NB4 (cell line): ENCODE measurements at places on chromosomes 2 and 18.

- DNase-seq: no peak
Observed at GRCh38 chr2:168203762-168204693, 43.4 kb downstream of the STK39 start.

GRCh38 chr2:65077898-65078297 is 21.7 kb downstream of the CEP68 start:
- DNase-seq: no peak

- DNase-seq: no peak
Observed at GRCh38 chr2:158598862-158599517, 142.2 kb downstream of the PKP4 start.

- no peak for DNase-seq
Observed at GRCh38 chr18:40930211-40930882, 1024.7 kb upstream of the PIK3C3 start.

GRCh38 chr18:27202741-27203140 is 17.6 kb upstream of the CHST9 start:
- DNase-seq: no peak

GRCh38 chr2:98140210-98140609 is 53.2 kb downstream of the VWA3B start:
- no peak for DNase-seq

- DNase-seq: no peak
Observed at GRCh38 chr18:37465958-37466357, 99.6 kb downstream of the CELF4 start.

DNA sequence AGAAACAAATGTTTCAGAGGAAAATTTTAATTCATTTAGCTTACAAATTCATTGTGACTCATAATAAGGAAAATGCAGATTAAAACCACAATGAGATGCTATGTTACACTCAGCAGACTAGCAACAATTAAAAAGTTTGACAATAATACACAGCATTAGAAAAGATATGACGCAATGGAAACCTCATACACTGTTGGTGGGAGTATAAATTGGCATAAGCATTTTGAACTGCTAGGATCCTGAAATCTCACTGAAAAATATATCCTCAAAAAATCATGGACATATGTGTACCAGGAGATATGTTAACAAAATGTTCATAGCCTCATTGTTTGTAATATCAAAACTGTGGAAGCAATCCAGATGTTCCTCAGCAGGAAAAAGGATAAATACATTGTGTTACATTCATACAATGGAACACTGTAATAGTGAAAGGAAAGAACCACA is 13.7 kb downstream of the CALCRL start:
- DNase-seq: no peak

DNA sequence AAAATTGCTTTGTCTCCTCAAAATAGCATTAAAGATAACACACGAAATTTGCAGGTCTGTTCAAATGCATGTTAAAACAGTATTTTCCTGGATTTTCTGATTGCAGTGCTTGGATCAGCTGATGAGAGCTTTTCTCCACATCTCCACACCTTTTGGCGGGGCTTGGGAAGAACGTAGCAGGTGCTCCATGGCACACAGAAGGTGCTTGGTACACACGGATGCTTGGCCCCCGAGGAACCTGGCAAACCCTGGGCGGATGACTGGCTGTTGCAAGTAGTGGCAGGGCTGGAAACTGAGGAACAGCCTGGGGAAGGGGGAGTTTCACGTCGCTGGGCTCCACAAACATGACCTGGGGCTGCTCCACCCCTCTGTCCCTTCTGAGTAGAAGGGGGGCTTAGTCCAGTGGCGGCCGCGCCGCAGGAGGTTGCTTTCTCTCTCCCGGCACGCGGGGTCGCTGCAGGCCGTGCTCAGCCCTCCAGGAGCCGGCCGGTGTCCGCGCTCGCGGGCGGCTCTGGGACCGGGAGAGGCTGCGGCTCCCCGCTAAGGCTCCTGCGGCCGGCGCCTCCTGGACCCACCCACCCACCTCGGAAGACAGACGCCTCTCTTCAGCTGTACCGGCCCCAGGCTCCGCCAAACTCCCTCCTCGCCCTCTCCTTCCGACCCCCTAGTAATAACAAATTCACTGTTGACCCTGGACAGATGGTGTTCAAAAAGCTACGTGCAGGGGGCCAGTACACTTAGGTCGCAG is 69.3 kb downstream of the MARCO start:
- peak; percentile 69 for DNase-seq

- peak; percentile 40 for DNase-seq
Observed at GRCh38 chr2:96142217-96143113, 2.8 kb downstream of the DUSP2 start.

DNA sequence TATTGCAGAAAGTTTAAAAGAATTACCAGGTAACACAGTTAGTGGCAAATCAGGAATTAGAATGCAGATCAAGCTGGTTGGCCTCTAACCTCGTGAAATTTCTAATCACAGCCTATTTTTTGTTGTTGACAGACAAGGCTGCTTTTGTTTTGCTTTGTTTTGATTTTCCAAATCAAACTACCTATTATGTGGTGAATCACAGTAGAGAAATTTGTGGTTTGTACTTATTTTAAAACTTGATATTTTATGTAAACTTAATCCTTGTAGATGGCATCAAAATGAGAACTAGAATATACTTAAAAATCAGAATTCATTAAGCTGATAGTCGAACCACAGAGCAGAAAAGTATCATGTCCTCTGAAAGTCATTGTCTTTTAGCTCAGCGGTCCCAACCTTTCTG is 258.1 kb downstream of the CTNNA2 start:
- DNase-seq: no peak

GRCh38 chr18:67519592-67519991 is 3.1 kb upstream of the DSEL start:
- DNase-seq: no peak

- DNase-seq: no peak
Observed at GRCh38 chr2:215749092-215749957, 264.0 kb downstream of the MREG start.

DNA sequence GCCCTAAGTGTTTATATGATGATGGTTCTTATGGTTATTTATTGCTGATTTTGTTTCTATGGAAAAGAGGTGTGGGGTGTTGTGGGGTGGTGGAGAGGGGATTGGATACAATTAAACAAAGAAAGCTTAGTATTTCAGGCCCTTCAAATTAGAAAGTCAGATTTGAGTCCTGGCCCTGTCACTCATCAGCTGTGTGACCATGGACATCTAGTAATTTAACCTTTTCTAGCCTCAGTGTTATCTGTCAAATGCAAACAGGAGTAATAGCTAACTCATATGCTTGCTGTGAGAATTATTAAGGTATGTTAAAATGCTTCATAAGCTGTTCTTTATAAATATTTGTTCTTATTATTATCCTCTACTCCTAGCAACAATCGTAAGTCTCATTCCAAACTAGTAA is 2.1 kb upstream of the MEMO1 start:
- DNase-seq: no peak

GRCh38 chr18:76721207-76721996 is 101.0 kb upstream of the ZNF236 start:
- DNase-seq: no peak

DNA sequence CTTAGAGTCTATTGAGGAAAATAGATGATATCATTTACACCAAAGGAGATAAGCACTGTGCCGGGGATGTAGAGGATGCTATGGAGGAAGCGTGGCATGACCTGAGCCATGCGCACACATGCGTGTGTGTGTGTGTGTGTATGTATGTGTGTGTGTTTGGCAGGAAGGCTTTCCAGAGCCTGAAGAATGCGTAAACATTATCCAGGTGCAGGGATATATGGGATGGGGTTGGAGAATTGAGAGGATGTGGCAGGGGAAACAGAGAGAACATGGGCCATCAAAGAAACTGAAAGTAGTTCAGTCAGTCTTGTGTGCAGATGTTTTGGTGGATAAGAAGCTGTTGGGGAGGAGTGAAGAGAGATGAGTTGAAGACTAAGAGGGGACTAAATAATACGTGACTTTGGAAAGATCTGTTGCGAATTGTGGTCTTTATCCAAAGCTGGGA is 9.3 kb upstream of the STAT1 start:
- DNase-seq: peak; percentile 20

GRCh38 chr2:216651351-216651881 is 18.2 kb downstream of the IGFBP2 start:
- DNase-seq: peak; percentile 38

DNA sequence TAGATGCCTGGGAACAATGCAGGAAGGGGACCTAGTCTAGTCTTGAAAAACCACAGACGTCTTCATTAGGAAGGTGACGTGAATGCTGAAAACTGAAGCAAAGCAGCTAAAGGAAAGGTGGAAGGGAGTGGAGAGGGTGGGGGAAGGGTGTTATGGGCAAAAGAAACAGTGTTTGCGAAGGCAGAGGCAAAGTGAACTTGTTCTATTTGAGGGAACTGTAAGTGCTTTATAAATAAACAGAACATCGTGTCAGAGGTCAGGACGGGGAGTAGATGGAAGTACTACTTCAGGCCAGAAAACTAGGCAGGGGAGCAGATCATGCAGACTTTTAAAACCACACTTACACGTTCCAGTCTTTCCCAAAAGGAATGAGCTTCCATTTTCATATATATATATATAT is 57.8 kb downstream of the FASTKD2 start:
- no peak for DNase-seq

DNA sequence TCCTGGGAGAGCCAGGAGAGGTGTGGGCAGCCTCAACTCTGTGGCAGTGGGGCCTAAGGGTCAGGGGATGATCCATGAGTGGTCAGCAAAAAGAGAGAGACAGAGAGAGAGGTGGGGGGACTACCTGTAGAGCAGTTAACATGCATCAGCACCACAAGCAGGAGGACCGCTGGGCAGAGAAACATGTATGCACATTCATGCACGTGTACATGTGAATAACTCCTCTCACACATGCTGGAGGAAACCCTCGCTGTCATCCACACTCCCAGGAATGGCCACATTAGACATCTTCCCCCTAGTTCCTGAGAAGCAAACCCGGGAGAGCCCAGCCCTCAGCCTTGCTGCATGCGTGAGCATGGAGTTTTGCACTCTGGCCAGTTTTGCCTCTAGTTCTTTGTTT is 166.1 kb downstream of the SMAD7 start:
- no peak for DNase-seq

GRCh38 chr2:234472155-234472554 is 24.7 kb downstream of the ARL4C start:
- no peak for DNase-seq

- DNase-seq: no peak
Observed at GRCh38 chr2:121333834-121334558, 49.0 kb upstream of the TFCP2L1 start.

- DNase-seq: no peak
Observed at GRCh38 chr2:2014251-2014771, 270.0 kb upstream of the PXDN start.

DNA sequence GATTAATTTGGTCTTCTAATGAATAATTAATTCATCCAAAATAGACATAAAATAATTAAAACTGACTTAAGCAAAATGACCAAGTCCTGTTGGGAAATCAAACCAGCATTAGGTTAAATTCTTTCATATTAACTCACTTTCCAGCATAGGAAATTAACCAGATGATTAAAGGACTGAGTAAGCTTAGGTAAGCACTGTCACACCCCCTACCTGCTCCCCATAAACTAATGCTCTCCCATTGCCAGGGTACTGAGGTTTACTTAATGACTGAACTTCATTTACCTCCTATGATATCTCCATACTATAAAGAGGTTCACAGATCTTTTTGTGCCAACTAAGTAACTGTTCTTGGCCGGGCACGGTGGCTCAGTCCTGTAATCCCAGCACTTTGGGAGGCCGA is 13.7 kb downstream of the DSC2 start:
- DNase-seq: no peak

- no peak for DNase-seq
Observed at GRCh38 chr2:179139506-179139905, 89.6 kb upstream of the CCDC141 start.

DNA sequence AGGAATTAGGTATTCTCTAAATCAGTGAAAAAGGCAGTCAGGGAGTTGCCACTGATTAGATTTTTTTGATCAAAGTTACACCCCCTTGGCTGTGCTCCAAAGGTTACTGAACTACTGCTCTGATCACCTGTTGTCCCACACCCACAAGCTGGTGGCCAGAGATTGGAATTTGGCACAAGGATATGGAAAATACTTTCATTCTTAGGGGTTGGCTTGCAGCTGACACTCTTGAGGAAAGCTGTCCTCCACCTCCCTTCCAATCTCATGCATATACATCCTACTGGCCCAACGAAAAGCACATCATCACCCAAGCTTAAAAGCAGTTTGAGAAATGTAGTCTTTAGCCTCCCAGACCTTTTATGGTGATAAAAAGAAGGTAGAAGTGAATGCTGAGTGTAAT is 329.5 kb upstream of the CHAC2 start:
- no peak for DNase-seq

DNA sequence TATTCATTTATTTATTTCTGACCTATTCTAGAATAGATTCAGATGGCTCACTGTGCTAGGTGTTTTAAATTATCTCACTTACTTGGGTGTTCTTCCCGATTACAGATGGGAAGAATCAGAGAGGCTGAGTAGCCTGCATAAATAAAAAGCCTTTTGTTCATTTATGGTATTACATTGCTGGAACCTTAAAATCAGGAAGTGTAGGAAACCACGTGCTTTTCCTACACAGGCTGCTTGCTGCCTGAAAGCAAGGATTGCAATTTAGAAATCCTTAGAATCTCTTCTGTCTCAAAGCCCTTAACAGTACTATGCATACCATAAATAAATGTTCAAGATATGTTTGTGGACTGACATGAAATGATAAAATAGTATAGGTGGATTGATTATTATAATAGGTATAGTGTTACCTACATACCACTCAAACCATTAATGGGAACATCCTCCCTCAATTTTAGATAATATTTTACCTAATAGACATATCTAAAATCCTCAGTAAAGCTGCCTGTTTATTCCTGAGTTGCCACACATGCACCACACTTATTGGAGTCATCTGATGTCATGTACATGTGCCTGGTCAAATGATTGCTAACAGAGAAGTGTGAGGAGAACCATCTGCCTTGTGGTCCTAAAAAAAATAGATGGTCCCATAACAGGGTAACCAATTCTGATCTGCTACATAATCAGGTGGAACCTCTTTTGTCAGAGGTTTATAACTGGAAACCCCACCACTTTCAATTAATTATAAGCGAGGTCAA is 73.5 kb upstream of the C2orf15 start:
- DNase-seq: peak; percentile 57
